ENCODE measurements at places on chromosomes 3 and 15.

GRCh38 chr3:14536055-14536815 lies 3.9 kb downstream of the GRIP2 start:
- no peak for DNase-seq

- DNase-seq, result peak; percentile 68
Observed at GRCh38 chr3:9915254-9916141, 1.4 kb upstream of the IL17RC start.

DNA sequence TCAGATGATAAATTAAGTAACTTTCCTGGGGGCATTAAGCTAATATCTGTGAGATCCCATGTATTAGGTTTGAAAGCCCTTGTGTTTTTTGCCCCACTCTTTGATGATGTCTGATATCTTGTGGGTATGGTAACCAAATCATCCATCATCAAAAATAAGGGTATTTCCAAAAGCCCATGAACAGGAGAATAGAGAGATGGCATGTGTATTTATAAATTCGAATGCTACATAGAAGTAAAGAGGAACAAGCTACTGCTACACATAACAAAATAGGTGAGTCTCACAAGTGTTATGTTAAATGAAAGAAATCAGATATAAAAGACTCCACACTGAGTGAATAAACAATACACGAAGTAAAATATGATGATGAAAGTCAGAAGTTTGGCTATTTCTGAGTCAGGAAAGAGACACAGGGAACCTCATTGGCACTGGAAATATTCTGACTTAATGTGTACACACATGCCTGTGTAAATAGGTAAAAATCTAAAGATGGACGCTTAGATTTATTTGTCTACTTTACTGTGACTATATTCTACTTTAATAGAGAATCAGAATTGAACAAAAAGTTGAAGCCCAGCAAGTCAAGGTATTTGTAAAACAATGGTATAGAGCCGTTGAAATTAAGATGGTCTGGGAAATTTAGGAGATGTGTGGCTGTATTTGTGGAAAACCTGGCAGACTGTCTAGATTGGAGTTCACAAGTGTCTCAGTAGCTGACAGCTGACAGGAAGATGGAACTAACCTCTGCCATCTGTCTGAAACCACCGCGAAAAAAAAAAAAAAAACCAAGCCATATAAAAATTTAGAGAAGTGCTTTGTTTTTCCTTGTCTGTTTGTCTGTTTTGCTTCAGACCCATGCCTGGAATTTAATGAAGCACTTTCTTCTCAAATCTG lies 111.0 kb upstream of the TGFBR2 start:
- no peak for DNase-seq

DNA sequence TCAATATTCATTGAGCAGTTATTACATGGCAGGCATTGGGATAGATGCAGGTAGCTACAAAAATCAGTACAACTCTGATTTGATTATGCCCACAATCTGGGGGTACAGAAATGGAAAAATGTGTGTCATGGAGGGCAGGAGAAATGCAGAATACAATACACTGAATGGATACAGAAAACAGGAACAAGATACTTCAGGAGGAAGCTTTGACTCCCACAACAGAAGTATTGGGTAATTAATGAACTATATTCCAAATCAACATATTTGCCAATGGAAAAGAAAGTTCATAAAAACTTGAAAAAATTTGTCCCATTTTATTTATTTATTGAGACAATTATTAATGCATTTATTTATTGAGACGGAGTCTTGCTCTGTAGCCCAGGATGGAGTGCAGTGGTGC lies 207.0 kb downstream of the SUCLG2 start:
- DNase-seq, result no peak

DNA sequence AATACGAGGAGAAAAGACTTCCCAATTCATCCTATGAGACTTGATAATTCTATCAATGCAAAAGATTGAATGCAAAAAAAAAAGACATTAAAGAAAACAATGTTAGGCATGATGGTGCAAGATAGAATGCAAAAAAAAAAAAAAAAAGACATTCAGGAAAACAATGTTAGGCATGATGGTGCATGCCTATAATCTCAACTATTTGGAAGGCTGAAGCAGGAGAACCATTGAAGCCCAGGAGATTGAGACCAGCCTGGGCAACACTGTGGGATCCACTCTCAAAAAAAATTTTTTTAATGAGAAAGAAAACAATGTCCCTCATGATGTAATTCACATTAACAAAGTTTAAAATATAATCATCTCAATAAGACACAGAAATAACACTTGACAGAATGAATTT lies 75.9 kb downstream of the MYO9A start:
- no peak for DNase-seq

GRCh38 chr3:139532976-139533375 lies 6.6 kb downstream of the RBP1 start:
- no peak for DNase-seq

GRCh38 chr3:28188686-28189085 lies 52.7 kb upstream of the CMC1 start:
- no peak for DNase-seq

GRCh38 chr15:91913560-91913959 lies 60.1 kb downstream of the SLCO3A1 start:
- DNase-seq, result no peak

DNA sequence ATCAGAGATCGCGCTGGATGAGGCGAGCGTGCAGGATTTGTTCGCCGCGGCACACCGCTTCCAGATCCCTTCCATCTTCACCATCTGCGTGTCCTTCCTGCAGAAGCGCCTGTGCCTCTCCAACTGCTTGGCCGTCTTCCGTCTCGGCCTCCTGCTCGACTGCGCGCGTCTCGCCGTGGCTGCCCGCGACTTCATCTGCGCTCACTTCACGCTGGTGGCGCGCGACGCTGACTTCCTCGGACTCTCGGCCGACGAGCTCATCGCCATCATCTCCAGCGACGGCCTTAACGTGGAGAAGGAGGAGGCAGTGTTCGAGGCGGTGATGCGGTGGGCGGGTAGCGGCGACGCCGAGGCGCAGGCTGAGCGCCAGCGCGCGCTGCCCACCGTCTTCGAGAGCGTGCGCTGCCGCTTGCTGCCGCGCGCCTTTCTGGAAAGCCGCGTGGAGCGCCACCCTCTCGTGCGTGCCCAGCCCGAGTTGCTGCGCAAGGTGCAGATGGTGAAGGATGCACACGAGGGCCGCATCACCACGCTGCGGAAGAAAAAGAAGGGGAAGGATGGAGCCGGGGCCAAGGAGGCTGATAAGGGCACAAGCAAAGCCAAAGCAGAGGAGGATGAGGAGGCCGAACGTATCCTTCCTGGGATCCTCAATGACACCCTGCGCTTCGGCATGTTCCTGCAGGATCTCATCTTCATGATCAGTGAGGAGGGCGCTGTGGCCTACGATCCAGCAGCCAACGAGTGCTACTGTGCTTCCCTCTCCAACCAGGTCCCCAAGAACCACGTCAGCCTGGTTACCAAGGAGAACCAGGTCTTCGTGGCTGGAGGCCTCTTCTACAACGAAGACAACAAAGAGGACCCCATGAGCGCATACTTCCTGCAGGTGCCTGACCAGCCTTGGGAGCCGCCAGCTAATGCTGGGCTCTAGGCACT lies 819 bp downstream of the KLHL40 start:
- DNase-seq, result no peak

GRCh38 chr3:182514236-182514964 lies 278.9 kb upstream of the ATP11B start:
- no peak for DNase-seq

- DNase-seq, result peak; percentile 84
Observed at GRCh38 chr3:156816794-156817645, 9.1 kb upstream of the LEKR1 start.

DNA sequence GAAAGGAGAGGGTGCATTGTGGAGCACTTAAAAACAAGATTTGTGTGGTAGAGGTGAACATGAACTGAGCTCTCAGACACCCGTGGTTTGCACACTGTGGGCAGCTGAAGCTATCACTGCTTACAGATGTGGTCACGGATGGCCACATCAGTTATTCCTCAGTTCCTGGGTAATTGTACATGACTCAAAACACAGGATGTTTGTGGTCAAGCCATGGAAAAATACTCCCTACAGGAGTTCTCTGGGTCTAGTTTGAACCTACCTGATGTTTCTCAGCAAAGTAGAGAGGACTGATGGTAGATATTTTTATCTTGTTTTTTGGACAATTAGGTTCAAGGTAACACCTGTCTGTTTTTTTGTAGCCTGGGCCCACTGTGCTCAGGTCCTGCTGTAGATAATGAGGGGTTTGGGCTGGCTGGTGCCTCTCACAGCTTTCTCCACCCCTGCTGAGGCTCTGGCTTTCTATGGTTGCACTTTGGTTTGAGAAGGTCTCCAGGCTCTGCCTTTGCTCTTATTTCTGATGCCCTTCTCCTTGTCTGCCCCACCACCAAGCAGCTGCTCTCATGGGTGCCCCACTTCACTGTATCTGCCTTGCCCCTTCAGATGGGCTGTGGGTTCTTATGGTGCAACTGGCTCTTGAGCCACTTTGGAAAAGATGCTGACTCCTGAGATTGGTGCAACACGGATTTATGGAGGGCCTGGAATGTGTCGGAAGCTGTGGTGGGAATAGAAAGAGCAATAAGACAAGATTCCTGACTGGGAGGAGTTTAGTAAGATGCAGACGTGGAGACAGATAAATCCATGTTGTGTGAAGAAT lies 40.1 kb downstream of the CDCP1 start:
- DNase-seq, result no peak

- no peak for DNase-seq
Observed at GRCh38 chr3:48595526-48596121, 495 bp upstream of the COL7A1 start.

DNA sequence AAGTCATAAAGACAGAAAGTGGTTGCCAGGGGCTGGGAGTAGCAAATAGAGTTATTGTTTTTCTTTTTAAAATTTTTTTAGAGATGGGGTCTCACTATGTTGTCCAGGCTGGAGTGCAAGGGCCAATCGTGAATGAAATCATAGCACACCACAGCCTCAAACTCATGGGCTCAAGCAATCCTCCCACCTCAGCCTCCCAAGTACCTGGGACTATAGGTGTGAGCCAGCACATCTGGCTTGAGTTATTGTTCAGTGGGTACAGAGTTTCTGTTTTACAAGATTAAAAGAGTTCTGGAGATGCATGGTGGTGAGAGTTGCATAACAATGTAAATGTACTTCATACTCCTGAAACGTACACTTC lies 23.6 kb downstream of the PFKFB4 start:
- DNase-seq, result no peak

DNA sequence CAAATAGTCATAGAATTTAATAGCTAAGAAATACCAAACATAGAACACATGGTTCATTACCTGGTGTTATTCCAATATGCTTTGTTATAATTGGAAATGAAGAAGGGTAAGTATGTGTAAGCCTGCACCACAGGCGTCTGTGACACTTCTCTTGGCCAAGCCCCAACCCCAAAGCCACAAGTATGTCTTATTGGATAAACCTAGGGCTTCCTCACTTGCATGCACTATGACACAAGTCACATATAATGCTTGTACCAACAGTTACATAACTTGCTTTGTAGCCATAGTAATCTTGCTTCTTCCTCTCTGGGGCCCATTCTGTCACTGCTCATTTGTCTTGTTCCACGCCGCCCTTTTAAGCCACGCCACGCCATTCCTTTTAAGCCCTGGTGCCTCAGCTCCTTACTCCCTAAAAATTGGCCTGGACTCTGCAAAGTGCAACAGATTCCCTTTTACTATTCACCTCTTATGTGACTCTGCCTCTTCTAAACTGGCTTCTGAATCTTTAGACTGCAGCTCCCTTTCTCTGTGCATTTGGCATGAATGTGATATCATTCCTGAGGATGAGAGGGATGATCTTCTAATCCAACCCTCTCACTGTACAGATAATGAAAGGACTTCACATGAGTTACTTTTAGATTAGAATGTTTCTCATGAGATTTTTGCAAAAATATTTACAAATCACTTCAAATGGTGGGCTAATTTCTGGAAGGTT lies 48.1 kb upstream of the EPHA3 start:
- no peak for DNase-seq

- DNase-seq, result no peak
Observed at GRCh38 chr3:184949251-184949965, 137.4 kb downstream of the VPS8 start.

- no peak for DNase-seq
Observed at GRCh38 chr3:99429502-99429901, 208.9 kb upstream of the COL8A1 start.

DNA sequence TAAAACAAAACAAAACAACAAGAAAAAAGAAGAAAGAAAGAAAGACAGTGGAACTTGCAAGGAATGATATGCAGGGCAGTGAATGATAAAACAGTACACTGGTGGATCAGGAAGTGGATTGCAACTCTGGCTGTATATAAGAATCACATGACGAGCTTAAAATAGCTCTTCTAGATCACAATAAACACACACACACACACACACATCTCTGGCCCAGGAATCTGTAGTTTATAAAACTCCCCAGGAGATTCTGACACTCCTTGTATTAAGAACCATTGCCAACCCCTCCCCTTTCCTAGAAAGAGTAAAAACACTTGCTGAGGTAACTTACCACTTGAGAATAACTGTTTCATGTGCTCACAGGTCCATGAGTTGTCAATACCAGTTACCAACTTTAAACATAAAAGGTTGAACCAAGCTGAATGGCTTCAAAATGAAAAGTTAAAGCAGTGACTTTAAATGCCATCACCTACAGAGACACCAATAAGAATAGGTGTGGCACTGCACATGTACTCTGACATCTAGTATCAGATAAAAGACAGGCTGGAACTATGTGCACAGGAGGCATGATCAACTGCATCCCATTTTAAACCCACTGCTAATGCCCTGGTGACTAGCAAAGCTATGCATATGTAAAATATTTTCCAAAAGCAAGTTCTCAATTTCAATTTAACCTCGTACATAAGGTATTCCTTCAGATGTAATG lies 3.9 kb downstream of the CPOX start:
- no peak for DNase-seq

- no peak for DNase-seq
Observed at GRCh38 chr3:80263260-80263659, 495.5 kb upstream of the ROBO1 start.

Measured in GM13976 (cell line).